NCI-H2081 treated with DMSO at 0.1 percent for 48 hours (cell line): ENCODE measurements at places on chromosomes 1 and 21.

DNA sequence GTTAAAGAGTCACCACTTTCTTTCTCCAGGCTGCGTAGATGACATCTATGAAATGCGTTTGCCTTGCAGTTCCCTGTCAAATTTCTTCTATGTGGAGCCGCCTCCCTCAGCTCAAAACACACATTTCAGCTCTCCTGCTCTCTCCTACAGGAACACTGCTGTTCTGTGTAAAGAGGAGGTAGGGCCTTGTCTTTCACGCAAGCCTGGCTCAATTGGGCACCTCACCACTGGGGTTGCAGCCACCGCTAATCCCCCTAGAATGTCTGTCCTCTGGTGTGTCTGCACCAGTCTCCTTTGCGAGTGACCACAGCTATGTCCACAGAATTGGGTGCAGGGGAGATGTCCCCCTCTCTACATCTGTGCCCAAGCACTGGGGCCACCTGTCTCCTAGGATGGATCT lies 31.8 kb upstream of the CFHR4 start:
- DNase-seq, result no peak

DNA sequence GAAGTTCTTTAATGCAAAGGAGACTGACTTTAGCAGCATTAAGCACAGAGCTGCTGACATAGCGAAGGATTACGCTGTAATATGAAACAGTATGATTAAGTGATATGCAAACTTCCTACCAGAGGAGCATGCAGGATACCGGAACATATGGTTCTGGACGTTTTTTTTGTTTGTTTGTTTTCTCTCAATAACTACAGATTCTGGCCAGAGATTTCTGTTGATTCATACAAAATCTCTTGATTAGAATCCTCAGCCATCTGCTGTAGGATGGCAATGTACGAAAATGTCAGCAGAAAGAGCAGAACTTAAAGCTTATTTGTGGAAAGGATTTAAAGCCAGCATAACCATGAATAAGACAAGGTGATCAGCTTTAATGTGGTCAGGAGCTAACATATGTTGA lies 970.7 kb downstream of the KCNT2 start:
- DNase-seq, result no peak

DNA sequence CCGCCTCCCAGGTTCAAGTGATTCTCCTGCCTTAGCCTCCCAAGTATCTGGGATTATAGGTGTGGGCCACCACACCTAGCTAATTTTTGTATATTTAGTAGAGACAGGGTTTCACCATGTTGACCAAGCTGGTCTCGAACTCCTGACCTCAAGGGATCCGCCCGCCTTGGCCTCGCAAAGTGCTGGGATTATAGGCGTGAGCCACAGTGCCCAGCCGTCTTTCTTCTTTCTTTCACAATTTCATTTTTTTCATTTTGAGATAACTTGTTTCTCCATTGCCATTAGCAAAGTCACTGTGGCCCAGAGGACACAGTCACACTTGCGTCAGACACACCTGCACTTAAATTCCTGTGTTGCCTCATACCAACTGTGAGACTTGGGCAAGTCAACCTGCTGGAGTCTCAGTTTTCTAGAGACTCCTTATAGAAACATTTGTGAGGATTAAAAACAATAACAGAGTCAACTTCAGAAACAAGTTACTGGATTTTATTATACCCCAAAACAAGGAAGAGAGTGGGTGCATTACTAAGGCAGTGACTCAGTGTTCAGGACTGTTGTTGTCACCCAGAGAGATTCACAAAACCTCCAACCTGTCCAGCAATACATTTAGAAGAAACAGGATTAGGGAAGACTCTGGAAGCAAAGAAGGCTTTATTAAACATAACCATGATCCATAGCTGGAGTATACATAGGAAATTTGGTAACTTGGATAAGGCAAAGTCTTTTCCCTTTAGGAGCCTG lies 2.6 kb downstream of the TEDDM1 start:
- DNase-seq, result no peak

- no peak for DNase-seq
Measured at GRCh38 chr1:50423670-50424000, 392 bp upstream of the DMRTA2 start.

GRCh38 chr1:202074985-202075384 lies 47.7 kb upstream of the GPR37L1 start:
- DNase-seq, result no peak

DNA sequence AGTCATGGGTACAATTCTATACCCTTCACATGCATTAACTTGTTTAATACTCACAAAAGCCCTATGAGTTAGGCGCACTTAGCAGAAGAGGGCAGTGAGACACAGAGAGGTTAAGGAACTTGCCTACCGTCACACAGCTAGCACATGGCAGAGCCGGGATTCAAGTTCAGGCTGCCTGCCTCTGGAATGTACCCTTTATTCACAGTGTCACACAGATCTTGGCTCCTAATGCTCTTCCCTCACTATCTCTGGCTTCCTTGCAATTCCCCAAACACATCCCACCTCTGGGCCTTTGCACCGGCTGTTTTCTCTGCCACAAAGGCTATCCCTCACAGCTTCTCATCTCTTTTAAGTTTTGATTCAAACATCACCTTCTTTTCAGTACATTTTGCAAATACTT lies 25.1 kb downstream of the COL16A1 start:
- no peak for DNase-seq

GRCh38 chr1:204288021-204288588 lies 71.6 kb downstream of the PLEKHA6 start:
- DNase-seq, result no peak

GRCh38 chr1:94715321-94715720 lies 104.8 kb upstream of the SLC44A3 start:
- DNase-seq, result no peak

DNA sequence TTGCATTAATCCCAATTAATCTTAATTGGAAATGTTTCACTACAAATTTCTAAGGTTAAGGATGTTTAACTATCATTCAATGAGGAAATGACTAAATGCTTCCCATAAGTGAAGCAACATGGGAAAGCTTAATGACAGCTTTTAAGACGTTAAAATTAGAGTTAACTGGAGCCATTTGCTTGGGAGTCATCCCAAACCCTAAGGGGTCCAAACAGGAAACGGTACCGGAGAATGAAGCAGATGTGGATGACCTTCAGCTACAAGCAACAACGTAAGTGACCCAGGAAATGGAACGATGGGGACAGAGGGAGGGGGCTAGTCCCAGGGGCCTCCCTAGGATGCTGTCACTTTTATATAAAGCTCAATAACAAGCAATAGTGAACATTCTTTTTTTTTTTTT lies 62.2 kb downstream of the CAPZB start:
- no peak for DNase-seq

DNA sequence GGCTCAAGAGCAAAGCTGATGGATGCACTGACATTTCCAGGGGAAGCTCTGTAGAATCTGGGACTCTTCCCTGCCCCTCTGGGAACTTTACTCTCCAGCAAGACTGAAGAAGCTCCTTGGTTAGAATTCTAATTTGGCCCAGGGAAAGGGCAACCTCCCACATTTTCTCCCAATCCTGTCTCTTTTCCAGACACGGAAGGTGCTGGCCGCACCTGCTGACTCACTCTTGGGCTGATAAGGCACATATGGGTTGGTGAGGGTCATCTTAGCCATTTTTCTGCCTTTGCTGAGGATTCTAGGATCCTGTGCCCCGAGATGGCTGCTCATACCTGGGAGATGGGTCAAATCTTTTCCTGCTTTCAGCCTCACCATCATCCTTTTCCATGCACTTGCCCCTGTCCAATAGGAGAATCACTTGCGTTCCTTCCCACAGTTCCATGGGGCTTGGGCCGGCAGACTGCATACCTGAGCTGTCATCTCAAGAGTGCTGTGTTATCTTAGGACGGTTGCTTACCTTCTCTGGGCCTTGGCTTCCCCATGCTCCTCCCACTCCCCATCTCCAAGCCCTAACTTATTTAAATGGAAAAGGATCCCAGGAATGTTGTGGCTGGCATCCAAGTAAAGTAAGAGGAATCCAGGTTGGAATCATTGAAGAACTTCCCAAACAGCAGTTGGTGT lies 1.3 kb downstream of the TINAGL1 start:
- no peak for DNase-seq

DNA sequence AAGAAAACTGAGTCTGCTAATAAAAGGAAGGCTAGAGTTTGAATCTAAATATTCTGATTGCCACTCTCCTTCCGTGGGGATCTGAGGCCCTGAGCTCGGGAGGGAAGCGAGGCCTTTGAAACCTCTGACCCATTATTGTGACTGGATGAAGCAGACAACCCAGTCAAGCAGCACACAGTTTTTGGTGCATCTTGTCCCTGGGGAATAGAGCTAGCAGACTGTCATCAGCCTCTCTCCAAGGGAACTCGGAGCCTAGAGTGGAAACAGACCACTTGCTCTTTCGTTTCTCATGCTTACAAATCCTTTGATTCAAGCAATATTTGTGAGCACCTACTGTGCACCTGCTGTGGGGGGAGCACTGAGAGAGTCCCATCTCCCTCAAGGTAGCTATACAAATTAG lies 133.2 kb upstream of the KLHDC7A start:
- DNase-seq, result no peak

- no peak for DNase-seq
Measured at GRCh38 chr1:25117233-25117823, 115.0 kb downstream of the SYF2 start.

DNA sequence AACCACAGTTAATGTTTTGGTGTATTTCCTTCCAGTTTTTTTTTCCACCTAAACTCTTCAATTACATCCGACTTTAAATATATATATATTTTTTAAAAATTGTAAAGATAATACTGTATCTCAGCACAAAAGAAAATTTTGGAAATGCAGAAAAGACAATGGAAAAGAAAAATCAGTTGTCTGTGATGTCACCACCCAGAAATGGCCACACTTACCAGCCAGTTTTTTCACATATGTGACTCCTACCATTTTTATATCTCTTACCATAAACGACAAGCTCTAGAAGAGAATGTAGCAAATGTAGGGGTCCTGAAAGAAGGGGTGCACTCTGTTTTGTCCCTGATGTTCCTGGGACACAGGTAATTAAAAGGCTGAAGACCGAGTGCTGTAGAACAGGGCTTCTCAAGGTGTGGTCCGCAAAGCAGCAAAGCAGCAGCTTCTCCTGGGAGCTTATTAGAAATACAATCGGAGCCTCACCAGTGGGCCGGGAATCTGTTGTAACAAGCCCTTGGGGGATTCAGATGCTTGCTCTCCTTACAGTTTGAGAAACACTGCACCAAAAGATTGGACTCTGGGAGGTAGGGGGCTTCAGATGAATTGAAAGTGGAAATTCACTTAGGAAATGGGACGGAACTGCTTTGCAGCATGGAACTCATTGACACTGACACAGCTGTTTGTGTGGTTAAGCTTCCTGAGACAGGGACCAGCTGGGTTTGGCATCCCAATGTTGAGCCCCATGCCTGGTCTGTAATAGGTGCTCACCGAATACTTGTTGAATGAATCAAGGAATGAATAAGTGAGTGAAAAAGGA lies 44.1 kb downstream of the ALPL start:
- DNase-seq, result no peak

- DNase-seq, result no peak
Measured at GRCh38 chr1:203519053-203519840, 25.3 kb downstream of the OPTC start.

GRCh38 chr21:36092681-36093080 lies 22.9 kb downstream of the CBR1 start:
- no peak for DNase-seq

GRCh38 chr1:29756085-29756484 lies 519.8 kb downstream of the PTPRU start:
- DNase-seq, result no peak

DNA sequence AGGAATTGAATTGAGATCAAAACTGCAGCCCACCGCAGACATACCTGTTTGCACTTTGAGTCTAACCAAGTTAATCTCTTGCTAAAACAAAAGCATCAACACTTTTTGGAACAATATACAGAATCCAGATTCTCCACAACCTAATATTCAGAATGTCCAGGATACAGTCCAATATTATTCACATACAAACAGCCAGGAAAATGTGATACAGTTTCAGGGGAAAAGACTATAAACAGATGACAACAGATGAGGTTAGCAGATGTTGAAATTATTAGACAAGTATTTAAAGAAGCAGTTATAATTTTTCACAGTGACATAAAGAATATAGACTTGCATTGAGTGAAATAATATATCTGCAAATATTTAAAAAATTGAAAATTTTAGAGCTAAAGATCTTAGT lies 678.1 kb upstream of the CXADR start:
- no peak for DNase-seq
